ENCODE measurements at places on chromosomes 4 and X. TPM values are rescaled to one million over a fixed set of nuclear protein-coding genes. Genes with fewer than 3 reads are reported as not detected.

Gene RNF150
- polyA plus RNA-seq, result 13.2 TPM

Gene TCEAL6
- 0.44 TPM for polyA plus RNA-seq

GRCh38 chr4:67344594-67345380 lies 200.5 kb downstream of the CENPC start:
- no peak for DNase-seq

Gene ADGRG2
- 2.4 TPM for polyA plus RNA-seq

DNA sequence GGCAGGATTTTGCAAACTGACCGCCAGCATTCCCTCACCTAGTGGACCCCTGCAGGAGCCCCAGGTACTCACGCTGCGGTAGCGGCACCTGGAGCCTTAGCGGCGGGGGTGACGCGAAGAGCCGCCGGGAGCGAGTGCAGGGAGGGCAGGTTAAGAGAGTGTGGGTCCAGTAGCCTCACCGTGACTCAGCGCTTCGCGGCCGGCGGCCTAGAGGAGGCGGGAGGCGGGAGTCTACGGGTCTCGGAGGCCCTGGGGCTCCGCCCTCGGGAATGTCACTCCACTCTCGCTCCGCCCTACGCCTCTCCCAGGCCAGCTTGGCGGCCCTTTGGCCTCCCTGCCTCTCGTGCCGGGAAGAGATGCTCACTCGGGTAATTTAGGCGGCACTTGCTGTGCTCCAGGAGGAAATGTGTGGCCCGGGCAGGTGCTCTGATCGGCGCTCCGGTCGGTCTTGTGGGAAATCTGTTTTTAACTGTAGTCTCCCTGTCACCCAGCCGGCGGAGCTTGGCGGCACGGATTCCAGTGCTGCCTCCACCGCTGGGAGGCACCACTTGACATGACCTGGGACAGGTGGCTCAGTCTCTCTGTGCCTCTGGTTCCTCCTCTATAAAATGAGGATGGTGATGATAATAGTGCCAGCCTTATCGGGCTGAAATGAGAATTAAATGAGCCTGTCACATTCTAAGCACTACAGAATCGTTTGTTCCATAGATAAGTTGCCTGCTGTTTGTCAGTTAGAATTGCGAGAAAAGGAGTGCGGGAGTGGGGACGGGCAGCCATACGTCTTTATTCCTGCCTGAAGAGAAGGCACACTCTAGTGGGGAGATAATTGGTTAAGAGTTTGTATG lies at the start of gene PIR:
PIR (minus strand) TSS at position 216 of the 845 bp plus-strand sequence. CDS start 2,076 bp downstream, outside the sequence.
- no peak for DNase-seq

Gene GC
- 1.5 TPM for polyA plus RNA-seq

- DNase-seq, result no peak
Measured at GRCh38 chr4:113677325-113677724, 84.2 kb downstream of the CAMK2D start.

GRCh38 chrX:119229253-119229615 lies 6.9 kb upstream of the PGRMC1 start:
- DNase-seq, result no peak

Gene PCYT1B
- polyA plus RNA-seq, result 1.4 TPM

Gene CNGA1
- 2.5 TPM for polyA plus RNA-seq

- DNase-seq, result no peak
Measured at GRCh38 chrX:133681421-133681820, 266.1 kb upstream of the GPC4 start.

DNA sequence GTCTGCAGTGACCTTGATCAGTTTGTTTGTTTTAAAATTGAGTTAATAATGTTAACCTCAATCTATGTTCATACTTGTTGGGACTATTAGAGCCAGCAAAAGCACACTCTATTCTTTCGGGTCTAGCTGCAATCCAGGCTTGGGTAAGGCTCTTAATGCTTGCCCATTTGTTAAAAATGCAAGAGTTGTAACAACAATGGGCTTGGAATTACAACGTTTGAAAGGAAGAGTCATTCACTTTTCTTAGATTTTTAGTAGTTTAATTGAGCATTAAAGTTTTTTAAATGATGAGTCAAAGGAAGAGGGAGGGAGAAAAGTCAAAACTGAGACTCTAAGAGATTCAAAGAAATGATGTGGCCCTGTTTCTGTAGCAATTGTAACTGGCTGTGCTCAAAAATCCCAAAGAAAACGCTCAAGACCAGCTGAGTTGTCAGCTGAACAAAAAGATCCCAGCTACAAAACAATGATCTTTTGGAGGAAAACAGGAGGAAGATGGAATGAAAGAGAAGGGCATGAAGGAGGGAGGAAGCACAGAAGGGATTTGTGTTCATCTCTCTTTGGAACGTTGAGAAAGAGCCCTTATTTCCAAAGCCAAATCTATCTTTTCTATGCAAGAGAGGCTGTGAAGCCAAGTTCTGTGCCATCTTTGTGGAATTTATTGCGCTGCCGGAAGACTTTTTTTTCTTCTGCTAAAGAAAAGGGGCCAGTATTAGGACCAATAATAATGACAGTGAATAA lies 5.5 kb downstream of the SCD5 start:
- no peak for DNase-seq

Gene ABCG2
- 3.7 TPM for polyA plus RNA-seq

DNA sequence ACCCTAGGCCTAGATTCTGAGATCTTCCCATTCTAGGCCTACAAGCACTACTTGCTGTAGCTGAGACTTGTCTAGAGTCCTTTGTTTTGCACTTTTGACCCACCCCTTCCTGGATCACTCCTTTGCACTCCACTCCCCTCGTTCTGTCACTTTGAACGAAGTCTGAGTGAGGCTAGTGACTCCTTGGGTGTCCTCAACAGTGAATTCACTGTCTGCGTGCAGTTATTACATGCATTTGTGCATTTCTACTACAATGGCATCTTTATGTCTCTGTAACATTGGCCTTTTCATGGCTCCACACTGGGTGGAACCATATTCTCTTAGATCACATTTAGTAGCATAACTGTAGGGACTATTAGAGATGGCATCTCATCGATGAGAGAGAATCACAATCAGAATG lies 50.5 kb downstream of the OCRL start:
- no peak for DNase-seq

DNA sequence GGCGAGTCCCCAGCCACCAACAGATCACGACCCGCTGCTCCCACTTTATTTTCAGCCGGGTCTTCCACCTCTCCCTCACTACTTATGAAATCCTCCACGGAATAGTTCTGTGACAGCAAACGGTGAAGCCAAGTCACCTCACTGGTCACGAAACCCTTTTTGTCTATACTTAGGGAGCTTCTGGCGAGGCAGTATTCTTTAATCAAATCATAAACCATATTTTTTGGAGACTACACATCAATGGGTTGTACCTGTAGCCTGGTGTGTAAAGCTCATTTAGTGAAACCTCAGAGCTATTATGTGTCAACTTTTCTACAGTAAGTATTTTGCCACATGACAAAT lies 809 bp upstream of the H2AZ1 start:
- DNase-seq, result no peak

- DNase-seq, result no peak
Measured at GRCh38 chr4:103497692-103498091, 222.1 kb downstream of the TACR3 start.

DNA sequence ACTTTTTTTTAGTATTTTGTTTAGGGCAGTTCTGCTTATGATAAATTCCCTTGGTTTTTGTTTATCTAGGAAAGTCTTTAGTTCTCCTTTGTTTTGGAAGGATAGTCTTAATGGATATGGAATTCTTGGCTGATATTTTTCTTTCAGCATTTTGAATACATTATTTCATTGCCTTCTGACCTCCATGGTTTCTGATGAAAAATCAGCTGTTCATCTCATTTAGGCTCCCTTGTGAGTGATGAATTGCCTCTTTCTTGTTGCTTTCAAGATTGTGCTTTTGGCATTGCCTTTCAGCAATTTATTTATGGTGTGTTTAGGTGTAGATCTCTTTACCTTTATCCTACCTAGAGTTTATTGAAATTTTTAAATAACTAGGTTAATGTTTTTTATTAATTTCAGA lies 41.5 kb upstream of the LCORL start:
- DNase-seq, result no peak

DNA sequence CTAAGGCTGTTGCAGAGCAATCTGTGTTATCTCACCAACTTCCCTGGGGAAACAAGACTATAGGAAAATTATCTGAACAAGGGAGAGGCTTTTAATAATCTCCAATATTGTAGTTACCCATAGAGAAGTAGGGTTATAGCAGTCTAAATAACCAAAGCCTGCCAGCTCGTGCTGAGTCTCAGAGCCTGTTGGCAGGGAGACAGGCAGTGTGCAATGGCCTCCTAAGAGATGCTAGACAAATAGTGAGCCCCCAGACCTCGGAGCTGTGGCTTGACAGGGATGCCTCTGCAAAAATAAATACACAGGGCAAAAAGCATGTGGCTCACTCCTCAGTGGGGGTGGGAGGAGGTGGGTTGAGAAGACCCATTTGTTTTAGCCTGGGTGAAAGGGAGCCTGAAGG lies 76.7 kb downstream of the DGKK start:
- DNase-seq, result no peak

GRCh38 chr4:108036213-108036612 lies 46.5 kb downstream of the HADH start:
- DNase-seq, result no peak

DNA sequence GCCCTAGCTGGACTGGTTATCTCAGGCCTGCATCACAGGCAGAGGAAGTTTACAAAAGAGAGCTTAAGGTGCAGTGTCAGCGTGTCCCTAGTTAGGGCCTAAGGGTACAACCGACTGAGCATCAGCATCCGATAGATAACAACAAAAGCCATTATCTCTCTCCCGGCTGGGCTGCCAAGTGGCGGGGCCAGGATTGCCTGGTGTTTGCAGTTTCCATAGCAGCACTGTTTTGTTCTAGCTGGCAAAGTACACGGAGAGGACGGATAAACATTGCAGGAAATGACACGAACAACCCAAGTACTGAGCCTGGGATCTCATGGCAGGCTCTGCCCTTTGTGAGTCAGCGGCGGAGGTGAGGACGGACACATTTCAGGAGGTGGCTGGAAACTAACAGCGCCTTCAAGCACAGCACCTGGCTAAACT lies 104.7 kb upstream of the NOCT start:
- DNase-seq, result peak; percentile 83

Gene GAGE12H
- not detected for polyA plus RNA-seq

Gene CPE
- 86.4 TPM for polyA plus RNA-seq

GRCh38 chr4:40038977-40039376 lies 17.7 kb upstream of the N4BP2 start:
- no peak for DNase-seq

Gene CCDC120
- polyA plus RNA-seq, result 4.5 TPM

Data from urinary bladder (tissue), 4 donors.